ENCODE measurements at places on chromosomes 4 and X. TPM values are rescaled to one million over a fixed set of nuclear protein-coding genes. Genes with fewer than 3 reads are reported as not detected.

Gene VEGFC
- 15.3 TPM for polyA plus RNA-seq

Gene FAM114A1
- 33.8 TPM for polyA plus RNA-seq

Gene STOX2
- polyA plus RNA-seq, result 11.3 TPM

Gene BEX1
- 53.1 TPM for polyA plus RNA-seq

Gene HOPX
- 13.9 TPM for polyA plus RNA-seq

Gene FSTL5
- polyA plus RNA-seq, result 3.4 TPM

Gene AFM
- polyA plus RNA-seq, result 18.5 TPM

Gene BEX5
- polyA plus RNA-seq, result 11.6 TPM

Gene IL9R
- not detected for polyA plus RNA-seq

Gene PRDX4
- 83.9 TPM for polyA plus RNA-seq

Gene ADH1C
- 121 TPM for polyA plus RNA-seq

Gene KLF8
- polyA plus RNA-seq, result 7.1 TPM

Gene GAGE13
- not detected for polyA plus RNA-seq

Gene NPY1R
- polyA plus RNA-seq, result 14.9 TPM

Gene CENPVL2
- 0.32 TPM for polyA plus RNA-seq
